ENCODE measurements at places on chromosomes 2 and 18. TPM values are rescaled to one million over a fixed set of nuclear protein-coding genes. Genes with fewer than 3 reads are reported as not detected.
A peak's percentile ranks its signal among the peaks of the same experiment; 100 is the strongest.

The DQX1 gene
- total RNA-seq = not detected

- H3K4me3 ChIP-seq = no peak overlapping the region
- H3K4me1 ChIP-seq = no peaks in the 10 kb centered on the region
- no peak for DNase-seq
Observed at GRCh38 chr2:237051861-237052260, 33.8 kb upstream of the COPS8 start.

DNA sequence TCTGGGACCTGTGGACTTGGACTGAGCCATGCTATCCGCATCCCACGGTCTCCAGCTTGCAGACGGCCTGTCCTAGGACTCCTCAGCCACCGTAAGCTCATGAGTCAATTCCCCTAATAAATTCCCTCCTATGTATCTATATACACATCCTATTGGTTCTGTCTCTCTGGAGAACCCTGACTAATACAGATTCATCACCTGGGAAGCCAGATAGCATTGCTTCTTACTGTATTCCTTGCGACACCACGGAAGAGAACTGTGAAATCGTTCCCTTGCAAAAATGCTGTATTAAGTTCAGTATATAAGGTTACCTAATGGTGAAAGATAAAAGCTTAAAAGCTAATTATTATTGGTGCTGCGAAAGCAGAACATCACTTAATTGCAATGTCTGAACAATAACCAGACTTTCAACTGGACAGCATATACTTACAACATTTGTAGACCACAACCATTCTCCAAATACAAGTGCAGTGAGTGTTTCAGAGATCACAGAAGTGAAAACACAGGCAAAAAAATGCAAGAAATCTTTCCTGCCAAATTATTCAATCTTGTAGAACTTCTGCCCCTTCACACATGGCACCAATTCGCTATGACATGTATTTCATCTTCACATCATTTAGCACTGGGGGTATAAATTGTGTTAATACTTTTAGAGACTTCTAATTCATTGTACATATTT lies 352.9 kb downstream of the TXNL1 start:
- no peaks in the 10 kb centered on the region for H3K27me3 ChIP-seq
- no peak overlapping the region for H3K27ac ChIP-seq
- no peaks in the 10 kb centered on the region for H3K36me3 ChIP-seq
- no peak overlapping the region for H3K4me3 ChIP-seq
- no peak for DNase-seq

- DNase-seq = no peak
- peak overlapping the region; percentile 44 for H3K27ac ChIP-seq
- H3K4me1 ChIP-seq = peaks cover 49% of the 10 kb centered on the region
- no peak overlapping the region for H3K4me3 ChIP-seq
Observed at GRCh38 chr18:48940854-48941611, 9.7 kb downstream of the SMAD7 start.

DNA sequence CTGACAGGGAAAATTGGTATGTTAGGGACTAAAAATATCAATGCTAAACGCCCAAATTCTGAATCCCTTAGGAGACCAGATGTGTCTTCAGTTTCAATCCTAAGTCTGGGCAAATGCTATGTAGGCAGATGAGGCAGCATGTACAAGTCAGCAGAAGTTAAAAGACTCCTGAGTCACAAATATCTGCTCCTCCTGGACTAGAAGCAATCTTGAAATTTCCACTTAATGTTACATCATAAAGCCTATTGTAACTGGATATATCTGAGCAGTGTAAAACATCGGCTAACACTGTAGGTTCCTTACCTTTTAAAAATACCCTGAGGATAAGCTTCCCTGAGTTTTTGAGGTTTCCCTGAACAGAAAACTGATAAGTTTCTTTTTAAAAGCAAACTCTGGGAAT lies 1087.6 kb upstream of the PIK3C3 start:
- no peak overlapping the region for H3K27ac ChIP-seq
- no peak for DNase-seq
- H3K4me1 ChIP-seq = no peaks in the 10 kb centered on the region
- no peak overlapping the region for H3K4me3 ChIP-seq

DNA sequence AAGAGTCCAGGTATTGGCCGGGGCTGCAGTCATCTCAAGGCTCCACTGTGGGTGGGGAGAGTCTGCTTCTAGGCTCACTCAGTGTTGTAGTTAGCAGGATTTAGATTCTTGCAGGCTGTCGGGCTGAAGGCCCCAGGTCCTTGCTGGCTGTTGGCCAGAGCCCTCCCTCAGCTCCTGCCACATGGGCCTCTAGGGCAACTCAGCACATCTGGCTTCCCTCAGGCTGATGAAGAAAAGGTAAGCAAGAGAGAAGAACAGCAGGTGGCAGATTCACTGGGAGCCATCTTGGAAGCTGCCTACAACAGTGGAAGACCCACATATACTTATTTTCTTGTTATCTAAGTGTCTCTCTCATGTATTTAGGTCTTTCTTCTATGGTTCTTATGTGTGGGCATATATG lies 4.3 kb downstream of the MRPS9 start:
- no peaks in the 10 kb centered on the region for H3K4me1 ChIP-seq
- H3K27me3 ChIP-seq = no peaks in the 10 kb centered on the region
- no peak overlapping the region for H3K4me3 ChIP-seq
- no peak overlapping the region for H3K27ac ChIP-seq
- DNase-seq = no peak
- H3K36me3 ChIP-seq = no peaks in the 10 kb centered on the region

GRCh38 chr2:15120631-15121030 lies 440.5 kb downstream of the NBAS start:
- no peaks in the 10 kb centered on the region for H3K4me1 ChIP-seq
- no peaks in the 10 kb centered on the region for H3K27me3 ChIP-seq
- H3K36me3 ChIP-seq = no peaks in the 10 kb centered on the region
- no peak overlapping the region for H3K4me3 ChIP-seq
- no peak overlapping the region for H3K27ac ChIP-seq

DNA sequence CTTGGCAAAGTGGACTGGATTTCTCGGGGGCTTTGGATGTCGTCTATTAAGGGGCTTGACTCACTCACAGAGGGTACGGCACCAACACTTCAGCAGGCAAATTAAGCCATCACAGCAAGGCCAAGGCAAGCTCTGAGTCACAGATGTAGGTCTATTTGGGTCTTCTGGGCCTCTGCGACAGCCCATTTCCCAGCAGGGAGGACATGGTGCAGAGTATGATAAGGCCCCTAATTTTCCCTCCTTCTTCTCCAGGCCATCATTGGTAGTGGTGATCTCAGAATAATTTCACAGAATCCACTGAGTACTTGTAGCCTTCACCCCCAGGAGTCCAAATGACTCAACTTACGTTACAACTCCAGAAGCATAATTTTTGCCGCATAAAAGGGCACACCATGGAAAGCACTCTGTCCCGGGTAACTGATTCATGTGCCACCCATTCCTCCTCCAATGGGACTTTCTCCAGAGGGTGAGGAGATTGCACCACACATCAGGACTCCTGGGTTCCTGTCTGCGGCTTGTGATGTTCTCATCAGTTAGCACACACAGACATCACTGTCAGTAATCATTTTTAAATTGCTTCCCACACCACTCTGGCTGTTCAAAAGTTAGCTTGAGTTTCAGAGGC lies 164.9 kb downstream of the TXNL1 start:
- H3K4me3 ChIP-seq = no peak overlapping the region
- no peaks in the 10 kb centered on the region for H3K27me3 ChIP-seq
- H3K36me3 ChIP-seq = no peaks in the 10 kb centered on the region
- H3K27ac ChIP-seq = no peak overlapping the region
- H3K4me1 ChIP-seq = peaks cover 6% of the 10 kb centered on the region
- DNase-seq = no peak

DNA sequence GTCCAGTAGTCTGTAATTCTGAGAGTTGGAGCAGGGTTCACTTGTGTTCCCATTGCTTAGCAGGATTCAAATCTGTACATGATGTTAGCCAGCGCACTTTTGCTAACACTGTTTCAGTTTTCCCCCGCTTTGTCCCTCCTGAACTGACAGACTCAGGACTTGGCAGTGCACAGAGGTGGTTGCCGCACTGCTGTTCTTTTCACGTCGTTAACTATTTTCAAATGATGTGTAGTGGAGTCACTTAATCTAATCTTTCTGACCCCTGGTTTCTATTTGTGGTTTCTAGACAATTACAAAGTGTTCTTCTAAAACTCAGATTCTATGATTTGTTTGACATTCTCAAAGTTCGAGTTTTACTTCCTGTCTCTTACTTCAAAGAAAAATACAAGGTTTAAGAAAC lies 234.5 kb downstream of the RBM43 start:
- no peaks in the 10 kb centered on the region for H3K36me3 ChIP-seq
- DNase-seq = no peak
- H3K27me3 ChIP-seq = no peaks in the 10 kb centered on the region
- H3K4me3 ChIP-seq = no peak overlapping the region
- no peak overlapping the region for H3K27ac ChIP-seq

DNA sequence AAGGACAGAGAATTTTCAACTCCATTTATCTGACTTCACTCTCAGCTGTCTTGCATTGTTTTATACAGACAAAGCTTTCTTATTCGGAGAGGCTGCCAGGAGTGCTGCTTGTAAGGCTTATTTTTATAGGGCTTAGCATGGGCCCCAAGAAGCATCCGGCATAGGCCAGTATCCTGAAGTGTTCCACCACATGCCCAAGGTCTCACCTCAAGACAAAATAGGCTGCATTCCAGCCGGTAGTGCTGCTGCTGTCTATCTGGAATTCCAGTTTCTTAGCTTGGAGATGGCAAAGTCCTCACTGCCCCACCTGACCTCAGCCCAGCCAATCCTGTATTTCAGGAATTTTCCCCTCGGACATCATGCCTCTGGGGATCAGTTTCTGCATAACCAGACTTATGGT lies 47.6 kb upstream of the MCFD2 start:
- peaks cover 4% of the 10 kb centered on the region for H3K4me1 ChIP-seq
- H3K36me3 ChIP-seq = no peaks in the 10 kb centered on the region
- no peaks in the 10 kb centered on the region for H3K27me3 ChIP-seq

Data from ovary (tissue), 10 donors.